Posterior cingulate gyrus (tissue), 11 donors: ENCODE measurements at places on chromosomes 2 and 18.

- no peak for DNase-seq
Observed at GRCh38 chr2:161915121-161915520, 158.9 kb downstream of the DPP4 start.

DNA sequence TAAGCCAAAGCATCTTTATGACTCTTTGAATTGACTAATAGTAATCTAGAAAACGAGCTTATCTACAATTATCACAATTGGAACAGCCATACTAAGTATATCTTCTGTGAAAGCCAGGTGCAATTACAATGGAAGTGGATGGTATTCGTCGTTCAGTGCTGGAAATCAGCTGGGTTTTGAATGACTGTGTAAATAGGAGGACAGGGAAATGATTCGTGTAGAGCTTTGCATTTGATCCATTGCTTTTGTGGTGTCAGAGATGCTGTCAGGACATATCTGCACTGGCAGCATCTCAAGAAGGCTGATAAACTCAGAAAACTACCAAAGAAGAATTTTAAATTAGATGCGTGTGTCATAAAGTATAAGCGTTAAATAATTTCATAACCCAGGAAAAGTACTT, 187.1 kb downstream of the ZNF407 start:
- no peak for DNase-seq

- DNase-seq, result no peak
Observed at GRCh38 chr2:148528356-148529064, 116.0 kb upstream of the EPC2 start.

GRCh38 chr2:239811806-239812560, 213.2 kb downstream of the NDUFA10 start:
- DNase-seq, result no peak

DNA sequence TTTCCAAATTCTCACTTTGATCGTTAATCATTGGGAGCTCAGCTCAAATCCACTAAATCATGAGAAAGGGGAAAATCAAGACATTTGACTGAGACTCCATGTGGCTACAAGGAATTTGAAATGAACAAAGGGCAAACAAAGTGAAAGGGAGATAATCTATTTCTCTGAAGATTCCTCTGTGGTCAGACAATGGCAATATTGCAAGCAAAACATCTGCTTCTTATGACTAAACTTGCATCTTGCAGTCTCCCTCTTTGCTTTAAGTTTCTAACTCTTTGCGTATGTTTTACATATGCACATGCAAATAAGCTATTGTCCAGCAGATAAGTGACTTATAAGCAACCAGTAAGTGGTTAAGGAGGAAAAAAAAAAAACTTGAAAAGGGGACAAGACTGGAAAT, 299.1 kb upstream of the NXPH2 start:
- DNase-seq, result no peak

- no peak for DNase-seq
Observed at GRCh38 chr18:48336332-48336731, 72.9 kb downstream of the ZBTB7C start.

DNA sequence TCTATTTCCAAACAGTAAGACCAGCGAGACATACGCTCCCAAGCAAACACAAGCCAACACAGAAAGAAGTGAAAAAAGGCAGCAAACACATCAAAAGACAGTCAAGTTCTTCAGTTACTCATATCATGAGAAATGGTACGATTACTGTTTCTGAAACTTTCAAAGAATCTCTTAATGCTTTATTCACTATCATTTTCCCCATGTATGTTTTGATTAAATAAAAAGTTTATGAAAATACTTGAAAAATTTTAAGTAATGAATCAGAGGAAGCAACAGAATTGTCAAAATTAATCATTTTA, 114.9 kb downstream of the HDAC4 start:
- no peak for DNase-seq

DNA sequence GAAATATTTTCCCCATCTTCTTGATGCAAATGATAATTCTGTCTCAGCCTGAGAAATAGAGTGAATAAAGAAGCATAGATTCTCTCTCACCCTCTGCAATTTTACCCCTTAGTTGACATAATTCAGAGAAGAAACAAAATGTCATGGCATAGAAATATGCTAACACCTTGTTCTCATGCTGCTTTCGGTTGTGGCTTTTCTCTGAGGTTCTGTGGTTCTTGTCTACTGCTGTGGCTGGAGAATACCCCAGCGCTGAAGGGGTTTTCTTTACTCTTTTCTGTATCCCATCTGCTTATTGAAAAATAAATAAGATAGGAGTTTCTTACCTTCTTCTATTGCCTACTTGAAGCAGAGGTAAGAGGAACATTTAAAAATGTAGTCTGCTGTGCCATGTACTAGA, 15.4 kb upstream of the RAB27B start:
- DNase-seq, result no peak

GRCh38 chr18:55401638-55402191, 186.3 kb downstream of the TCF4 start:
- DNase-seq, result no peak

DNA sequence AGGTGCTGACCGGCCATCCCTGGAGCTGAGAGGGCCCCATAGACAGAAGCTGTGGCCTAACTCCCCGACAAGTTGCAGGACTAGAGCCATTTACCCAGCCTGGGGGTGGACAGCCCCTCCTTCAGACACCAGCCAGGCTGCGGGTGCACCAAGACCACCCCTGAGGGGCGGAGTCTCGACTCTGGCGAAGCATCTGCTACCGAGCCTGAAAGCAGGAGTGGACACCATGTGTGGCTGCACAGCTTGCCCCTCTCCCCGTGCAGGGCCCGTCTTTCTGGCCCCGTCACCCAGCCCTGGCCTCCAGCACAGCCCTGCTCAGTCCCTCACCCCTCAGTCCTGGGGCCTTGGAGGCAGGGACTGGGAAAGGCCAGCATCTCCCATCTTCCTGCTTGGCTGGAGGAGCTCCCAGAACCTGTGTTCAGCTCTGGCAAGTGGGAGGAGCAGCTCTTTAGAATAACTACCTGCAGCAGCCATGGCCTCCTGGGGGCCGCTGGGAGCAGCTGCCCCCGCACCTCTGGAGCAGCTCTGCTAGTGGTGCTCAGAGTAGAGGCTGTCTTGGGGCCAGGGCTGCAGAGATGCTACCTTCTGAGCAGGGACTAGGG, 275.8 kb downstream of the NDUFA10 start:
- no peak for DNase-seq

DNA sequence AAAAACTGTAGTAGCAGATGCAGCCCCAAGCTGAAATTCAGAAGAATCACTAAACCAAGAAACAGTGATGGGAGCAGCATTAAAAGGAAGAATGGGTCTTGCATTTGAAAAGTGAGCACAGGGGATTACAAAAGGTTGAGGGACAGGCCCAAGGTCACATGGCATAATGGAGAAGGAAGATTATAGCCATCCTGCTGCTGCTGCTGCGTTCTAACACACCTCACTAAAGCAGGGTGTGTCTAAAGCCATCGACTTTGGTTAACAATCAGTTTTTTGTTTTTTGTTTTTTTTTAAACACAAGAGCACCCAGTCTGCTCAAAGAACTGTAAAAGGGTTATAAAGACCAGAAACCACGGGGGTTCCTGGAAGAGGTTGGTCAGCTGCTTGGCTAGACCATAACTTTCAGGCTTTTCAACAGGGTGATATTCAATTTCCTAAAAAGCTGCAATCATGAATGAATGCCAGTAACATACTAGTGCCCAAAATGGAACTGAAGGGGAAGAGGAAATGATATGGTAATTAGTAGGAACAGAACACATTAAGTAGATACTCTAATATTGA, 102.6 kb downstream of the MYO5B start:
- no peak for DNase-seq

DNA sequence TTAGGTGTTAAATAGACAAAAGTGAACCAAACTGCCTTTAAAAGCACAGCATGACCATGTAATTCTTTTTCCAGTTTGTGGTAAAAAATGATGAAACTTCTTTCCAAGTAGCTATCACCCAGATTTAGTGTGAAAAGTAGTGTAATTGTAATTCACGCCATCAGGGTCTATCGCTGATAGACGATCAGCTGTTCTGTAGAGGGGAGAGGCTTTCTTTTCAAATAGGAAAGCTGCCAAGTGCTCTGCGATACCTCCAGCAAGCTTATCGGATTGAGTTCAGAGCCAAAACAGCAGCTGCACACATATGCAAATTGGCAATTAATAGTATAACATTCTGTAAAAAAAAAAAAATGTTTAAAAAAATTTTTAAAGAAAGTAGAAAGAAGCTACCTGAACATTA, 61.9 kb upstream of the PSMD14 start:
- no peak for DNase-seq

- DNase-seq, result no peak
Observed at GRCh38 chr2:183493040-183493439, 368.8 kb downstream of the NUP35 start.

DNA sequence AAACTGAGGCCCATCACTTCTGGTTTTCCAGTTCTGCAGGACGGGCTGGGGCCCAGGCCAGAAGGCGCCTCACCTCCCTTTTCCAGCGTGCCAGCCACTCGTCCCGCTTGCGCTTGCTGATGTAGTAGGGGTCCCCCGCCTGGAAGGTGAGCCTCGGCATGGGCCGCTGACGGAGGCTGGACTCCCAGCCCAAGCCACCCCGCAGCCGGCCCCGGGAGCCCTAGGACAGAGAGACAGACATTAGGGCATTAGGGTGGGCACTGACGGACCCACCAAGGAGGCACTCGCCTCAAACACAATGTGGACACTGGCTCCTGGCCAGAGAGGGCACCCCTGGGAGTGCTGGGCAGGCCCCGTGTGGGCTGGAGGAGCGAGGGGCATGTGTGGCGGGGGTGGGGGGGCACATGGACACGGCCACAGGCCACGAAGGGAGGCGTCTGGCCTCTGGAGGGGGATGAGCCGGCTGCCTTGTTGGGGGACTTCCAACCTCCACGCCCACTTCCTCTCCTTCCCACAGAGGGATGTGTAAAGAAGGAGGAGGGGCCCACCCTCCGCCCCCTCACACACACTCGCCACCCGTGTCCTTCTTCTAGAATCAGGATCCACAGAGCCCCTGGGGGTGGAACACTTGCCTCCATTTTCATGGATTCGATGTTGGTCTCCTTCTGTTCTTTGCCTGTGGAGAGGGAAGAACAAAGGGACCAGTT, 66.7 kb downstream of the DNMT3A start:
- DNase-seq, result no peak

- DNase-seq, result peak; percentile 83
Observed at GRCh38 chr2:219308142-219309101, 779 bp downstream of the PTPRN start.

DNA sequence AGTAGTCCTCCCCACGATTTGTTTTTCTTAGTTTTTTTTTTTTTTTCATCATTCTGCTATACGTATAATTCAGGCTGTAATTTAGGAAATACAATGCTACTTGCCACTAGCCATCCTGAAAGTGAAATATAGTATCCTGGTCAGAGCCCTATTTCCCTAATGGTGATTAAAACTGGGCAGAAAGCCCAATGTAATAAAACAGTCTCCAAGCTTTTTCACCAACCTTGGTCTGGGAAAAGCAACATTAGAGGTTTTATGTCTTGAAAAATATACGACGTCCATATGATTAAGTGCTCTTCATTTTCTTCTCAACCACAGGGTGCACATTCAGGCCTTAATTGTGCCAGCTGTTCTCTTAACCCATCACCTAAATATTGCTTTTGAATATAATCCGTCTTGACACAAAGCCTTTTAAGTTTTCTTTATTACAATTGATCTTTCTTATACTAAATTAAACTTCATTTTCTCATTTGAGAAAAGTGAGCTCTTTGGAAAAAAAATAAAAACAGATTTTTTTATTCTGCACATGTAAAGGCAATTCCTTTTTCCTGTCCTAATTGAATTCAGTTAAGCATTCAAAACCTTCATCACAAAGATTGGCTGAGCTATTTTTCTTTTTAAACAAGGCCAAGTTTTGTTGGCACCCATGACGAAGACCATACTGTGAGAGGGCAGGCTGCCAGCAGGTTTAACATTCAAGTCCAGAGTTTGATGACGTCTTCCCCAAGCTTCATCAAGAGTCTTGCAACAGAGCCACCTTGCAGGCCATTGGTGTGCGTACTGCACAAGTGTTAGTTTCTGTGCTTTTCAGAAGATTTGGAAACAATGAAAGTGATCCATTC, 52.7 kb downstream of the MAP2 start:
- DNase-seq, result peak; percentile 23

DNA sequence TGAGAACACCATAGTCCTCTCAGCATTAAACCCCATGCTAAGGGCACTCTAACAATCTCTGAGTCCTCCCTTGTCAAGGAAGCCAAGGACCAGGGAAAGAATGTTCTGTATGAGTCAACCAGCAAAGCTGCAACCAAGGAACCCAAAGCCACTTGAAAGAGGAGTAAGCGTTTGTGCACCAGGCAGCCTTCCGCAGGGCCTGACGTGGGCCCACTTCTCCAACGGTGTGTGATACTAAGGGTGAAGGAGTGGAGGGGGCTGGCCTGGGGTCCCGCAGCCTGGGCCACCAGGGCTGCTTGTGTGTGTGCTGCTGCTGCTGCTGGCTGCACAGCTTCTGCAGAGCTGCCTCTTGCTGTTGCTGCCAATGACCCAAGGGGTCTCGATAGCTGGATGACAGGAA, 30.1 kb upstream of the GALNT14 start:
- DNase-seq, result no peak

DNA sequence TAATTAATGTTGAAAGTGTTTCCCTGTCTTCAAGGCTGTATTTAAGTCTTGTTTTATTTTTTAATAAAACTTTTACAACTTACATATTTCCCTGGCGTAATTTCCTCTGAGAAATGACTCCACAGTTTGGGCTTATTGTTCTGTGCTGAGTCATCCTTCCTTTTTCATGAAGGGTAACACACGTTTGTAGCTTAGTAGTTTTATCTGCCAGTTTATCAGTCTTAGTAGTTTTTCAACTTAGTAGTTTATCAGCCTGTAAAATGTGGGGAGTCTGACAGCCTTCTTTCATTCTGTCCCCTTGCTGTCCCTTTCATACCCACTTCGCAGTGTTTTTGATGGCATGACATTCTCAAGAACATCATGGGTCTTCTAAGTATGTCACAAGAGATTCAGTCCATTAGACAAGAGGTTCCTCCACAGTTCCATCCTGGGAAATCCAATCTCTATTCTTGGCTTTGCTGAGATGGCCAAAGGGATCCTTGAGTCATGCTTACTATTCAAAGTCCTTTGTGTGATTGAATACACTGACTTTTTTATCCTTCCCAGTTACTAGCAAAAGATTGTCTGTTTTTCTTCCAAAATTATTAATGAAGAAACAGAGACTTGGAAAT, 60.0 kb upstream of the SGPP2 start:
- DNase-seq, result no peak

- no peak for DNase-seq
Observed at GRCh38 chr2:136124805-136125204, 6.9 kb upstream of the CXCR4 start.

- no peak for DNase-seq
Observed at GRCh38 chr2:105865222-105865913, 120.7 kb downstream of the NCK2 start.
